ENCODE measurements at places on chromosomes 4 and X. TPM values are rescaled to one million over a fixed set of nuclear protein-coding genes. Genes with fewer than 3 reads are reported as not detected.

DNA sequence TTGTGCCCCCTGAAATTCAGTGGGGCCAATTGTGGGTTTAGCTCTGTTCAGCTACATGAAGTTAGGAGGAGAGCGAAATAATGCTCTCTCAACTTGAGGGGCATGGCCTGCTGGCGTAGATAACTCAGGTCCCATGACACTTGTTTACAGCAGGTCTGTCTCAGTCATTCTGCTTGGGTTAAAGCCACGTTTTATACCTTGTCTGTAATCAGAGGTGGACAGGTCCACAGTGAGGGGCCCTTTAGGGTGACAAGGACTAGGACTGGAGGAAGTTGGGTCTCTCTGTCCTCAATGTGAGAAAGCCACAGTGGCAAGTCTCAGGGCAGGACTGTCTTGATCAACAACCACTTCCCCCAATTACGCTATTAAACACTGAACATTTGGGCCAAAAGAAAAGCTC, 49.0 kb downstream of the PDHA1 start:
- H3K4me3 ChIP-seq, result no peak overlapping the region
- DNase-seq, result no peak
- peaks cover 1% of the 10 kb centered on the region for H3K27me3 ChIP-seq
- H3K27ac ChIP-seq, result no peak overlapping the region
- H3K4me1 ChIP-seq, result no peaks in the 10 kb centered on the region

DNA sequence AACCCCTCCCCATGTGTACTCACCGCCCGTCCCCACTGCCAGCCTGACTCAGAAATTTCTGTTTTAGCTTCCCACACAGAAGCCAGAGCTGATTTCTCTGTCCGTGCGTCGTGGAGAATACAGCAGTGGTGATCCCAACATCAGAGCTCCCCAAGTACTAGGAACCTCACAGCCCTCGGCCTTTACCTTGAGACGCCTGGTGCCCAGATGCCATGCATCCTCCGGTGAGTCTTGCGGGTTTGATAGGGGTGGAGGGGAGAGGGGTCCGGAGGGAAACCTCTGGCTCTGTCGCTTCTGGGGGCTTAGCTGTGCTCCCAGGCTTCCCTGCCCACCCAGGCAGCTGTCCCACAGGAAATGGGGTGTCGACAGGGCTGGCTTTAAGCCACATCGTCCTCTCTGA, 2.1 kb downstream of the LOC101059915 start:
- H3K4me1 ChIP-seq, result peaks cover 10% of the 10 kb centered on the region
- H3K36me3 ChIP-seq, result no peaks in the 10 kb centered on the region
- peaks cover 6% of the 10 kb centered on the region for H3K27me3 ChIP-seq
- no peak overlapping the region for H3K27ac ChIP-seq
- H3K4me3 ChIP-seq, result no peak overlapping the region
- no peak for DNase-seq

GRCh38 chr4:55979562-55979961, 30.8 kb downstream of the CEP135 start:
- H3K27me3 ChIP-seq, result no peaks in the 10 kb centered on the region
- peaks cover 11% of the 10 kb centered on the region for H3K36me3 ChIP-seq
- no peak overlapping the region for H3K27ac ChIP-seq
- no peak for DNase-seq
- H3K4me3 ChIP-seq, result no peak overlapping the region

GRCh38 chr4:179539641-179540040, 2097.4 kb upstream of the AGA start:
- H3K4me3 ChIP-seq, result no peak overlapping the region
- H3K27me3 ChIP-seq, result no peaks in the 10 kb centered on the region
- H3K36me3 ChIP-seq, result no peaks in the 10 kb centered on the region
- no peak overlapping the region for H3K27ac ChIP-seq
- no peaks in the 10 kb centered on the region for H3K4me1 ChIP-seq

DNA sequence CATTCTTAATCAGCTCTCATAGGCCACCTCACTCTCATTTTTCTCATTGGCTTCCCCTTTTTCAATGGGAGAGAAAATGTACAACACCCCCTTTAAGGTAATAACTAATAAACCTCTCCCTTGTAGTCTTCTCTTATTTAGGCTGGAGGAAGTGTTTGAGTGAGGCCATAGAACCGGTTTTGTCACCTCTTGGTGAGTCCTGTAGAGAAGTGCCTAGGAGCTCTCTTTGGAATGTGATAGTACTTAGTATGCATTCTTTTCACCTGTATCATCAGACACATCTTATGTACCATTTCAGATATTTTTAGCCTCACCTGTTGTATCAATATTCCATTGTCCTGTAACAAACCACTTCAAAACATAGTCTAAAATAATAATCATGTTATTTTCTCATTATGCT, 3.5 kb upstream of the TAB3 start:
- H3K27ac ChIP-seq, result no peak overlapping the region
- DNase-seq, result no peak
- peaks cover 5% of the 10 kb centered on the region for H3K4me1 ChIP-seq
- H3K27me3 ChIP-seq, result peaks cover 8% of the 10 kb centered on the region
- no peaks in the 10 kb centered on the region for H3K36me3 ChIP-seq

GRCh38 chrX:9311421-9312160, 153.3 kb upstream of the TBL1X start:
- H3K4me3 ChIP-seq, result no peak overlapping the region
- peaks cover 1% of the 10 kb centered on the region for H3K27me3 ChIP-seq
- no peak for DNase-seq
- H3K27ac ChIP-seq, result no peak overlapping the region

DNA sequence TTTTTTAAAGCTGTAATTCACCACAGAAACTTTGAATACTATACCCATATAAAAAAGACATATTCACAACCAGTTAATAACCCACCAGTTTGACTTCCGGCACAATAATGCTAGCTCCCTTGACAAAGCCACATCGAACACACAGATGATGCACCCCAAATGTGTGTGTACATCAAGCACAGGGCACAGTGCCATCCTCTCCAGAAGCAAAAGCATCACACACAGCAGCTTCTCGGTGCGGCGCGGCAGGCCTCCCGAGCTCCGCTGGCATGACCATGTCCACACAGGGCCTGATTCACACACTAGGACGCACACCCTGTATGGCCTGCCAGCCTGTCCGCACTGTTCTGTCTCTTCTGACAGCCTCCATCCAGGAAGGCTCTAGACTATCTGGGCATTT, 88.0 kb downstream of the LEF1 start:
- H3K27me3 ChIP-seq, result no peaks in the 10 kb centered on the region
- H3K4me3 ChIP-seq, result no peak overlapping the region
- H3K36me3 ChIP-seq, result peaks cover 4% of the 10 kb centered on the region
- DNase-seq, result no peak

Gene GLRA3
- not detected for total RNA-seq

DNA sequence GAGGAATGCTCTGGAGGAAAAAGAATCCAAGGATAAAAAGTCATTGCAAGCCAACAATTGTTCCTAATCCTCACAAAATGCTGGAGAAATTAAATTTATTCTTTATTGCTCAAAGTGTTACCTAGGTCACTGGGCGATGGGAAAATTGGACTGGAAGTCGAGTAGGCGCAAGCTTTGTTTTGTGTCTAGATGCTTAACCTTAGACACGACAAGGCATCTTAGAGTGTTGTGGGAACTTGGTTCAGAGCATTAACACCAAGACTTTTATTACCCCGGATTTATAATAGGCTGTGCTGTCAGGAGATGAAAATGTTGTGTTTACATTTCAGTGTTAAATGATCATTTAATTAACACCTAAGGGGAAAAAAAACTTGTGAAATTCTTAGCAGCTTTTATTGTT, 25.1 kb downstream of the SLIT2 start:
- no peak for DNase-seq
- H3K36me3 ChIP-seq, result no peaks in the 10 kb centered on the region
- no peaks in the 10 kb centered on the region for H3K27me3 ChIP-seq
- H3K4me3 ChIP-seq, result no peak overlapping the region

Gene AGA
- total RNA-seq, result 8.6 TPM

DNA sequence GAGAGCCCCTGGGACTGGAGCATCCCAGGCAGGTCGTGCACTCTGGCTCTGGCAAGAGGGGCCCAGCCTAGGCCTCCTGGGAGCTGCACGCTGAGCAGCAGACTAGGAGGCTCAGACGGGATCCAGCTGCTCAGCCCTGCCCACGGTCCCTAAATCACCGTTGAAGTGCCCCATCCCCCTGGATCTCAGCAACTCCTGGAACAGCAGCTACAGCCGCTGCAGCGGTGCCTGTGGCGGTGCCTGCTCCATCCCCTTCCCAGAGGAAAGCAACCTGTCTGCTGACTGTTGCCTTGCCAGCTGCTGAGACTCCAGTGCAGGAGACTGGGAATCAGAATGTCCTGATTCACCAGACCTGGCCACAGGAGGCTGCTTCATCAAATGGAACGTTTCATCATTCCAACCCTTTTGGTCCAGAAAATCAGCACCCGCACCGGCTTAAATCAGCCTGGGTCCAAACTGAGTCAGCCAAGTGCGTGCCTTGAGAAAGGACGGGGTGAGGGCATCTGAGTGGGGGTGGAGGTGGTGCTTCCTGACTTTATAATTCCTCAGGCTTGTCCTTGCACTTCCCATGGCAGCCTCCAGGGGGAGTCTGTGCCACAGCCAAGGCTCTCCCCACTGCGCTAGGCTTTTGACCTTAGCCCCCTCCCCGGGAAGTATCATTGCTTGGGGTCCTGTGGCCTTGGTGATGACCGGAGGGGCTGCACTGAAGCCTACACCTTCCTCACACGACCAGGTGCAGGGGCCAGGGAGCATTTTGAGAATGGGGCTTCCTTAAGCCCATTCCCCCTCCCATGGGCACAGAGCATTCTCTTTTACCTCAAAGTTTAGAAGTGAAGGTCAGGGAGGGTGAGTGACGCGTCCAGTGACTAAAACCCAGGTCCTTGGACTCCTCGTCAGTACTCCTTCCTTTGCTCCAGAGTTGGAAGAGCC, 6.5 kb downstream of the ZNF185 start:
- no peaks in the 10 kb centered on the region for H3K36me3 ChIP-seq
- H3K27ac ChIP-seq, result no peak overlapping the region
- H3K4me1 ChIP-seq, result peaks cover 5% of the 10 kb centered on the region
- H3K4me3 ChIP-seq, result no peak overlapping the region
- peaks cover 2% of the 10 kb centered on the region for H3K27me3 ChIP-seq

DNA sequence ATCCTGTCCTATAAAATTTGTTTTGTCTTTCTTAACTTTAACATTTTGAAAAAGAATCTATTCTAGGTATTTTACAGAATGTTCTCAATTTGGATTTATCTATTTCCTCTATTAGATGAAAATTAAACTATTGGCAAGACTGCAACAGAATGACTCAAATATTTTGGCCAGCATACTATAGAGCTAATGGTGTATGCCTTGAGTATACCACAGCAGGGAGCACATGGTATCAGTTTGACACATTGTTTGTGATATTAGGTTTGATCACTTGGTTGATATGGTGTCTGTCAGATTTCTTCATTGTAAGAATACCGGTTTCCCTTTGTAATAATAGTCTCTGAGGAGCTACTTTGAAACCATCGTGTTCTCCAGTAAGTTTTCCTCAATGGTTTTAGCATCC, 87.8 kb upstream of the NPNT start:
- no peak overlapping the region for H3K27ac ChIP-seq
- H3K4me1 ChIP-seq, result no peaks in the 10 kb centered on the region
- H3K4me3 ChIP-seq, result no peak overlapping the region
- DNase-seq, result no peak
- H3K27me3 ChIP-seq, result no peaks in the 10 kb centered on the region

Gene RBM47
- total RNA-seq, result 4.6 TPM

Gene SRPX2
- total RNA-seq, result 1.1 TPM

DNA sequence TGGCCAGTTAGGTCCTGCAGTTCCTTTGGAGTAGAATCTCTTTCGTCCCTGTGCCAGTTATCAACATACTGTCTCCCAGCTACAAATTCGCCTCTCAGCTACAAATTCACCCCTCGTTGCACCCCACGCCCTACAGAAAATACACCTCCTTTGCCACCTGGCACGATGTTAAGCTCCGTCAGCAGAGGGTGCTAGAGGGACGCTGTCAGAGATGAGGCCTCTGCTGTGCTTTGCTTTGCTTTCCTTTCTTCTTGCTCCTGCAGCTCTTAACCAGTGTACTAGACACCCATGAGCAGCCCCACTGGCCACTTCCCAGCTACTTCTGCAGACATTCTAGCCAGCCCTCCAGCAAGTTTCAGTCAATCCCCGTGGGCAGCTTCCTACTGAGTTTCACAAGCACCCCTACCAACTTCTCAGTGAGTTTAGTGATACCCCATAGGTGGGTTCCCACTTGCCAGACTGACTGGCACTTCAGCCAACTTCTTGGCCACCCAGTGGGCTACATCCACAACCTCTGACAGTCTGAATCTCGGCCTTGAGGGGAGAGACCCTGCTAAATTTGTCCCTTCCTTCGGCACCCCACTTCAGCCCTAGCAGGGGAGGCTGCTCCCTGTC, 21.8 kb downstream of the HAUS3 start:
- H3K4me3 ChIP-seq, result no peak overlapping the region
- H3K36me3 ChIP-seq, result peaks cover 4% of the 10 kb centered on the region
- no peaks in the 10 kb centered on the region for H3K4me1 ChIP-seq
- H3K27me3 ChIP-seq, result peaks cover 1% of the 10 kb centered on the region
- peak; percentile 80 for DNase-seq

Gene SPIN4
- 135 TPM for total RNA-seq

Gene ABCB7
- 59.0 TPM for total RNA-seq

DNA sequence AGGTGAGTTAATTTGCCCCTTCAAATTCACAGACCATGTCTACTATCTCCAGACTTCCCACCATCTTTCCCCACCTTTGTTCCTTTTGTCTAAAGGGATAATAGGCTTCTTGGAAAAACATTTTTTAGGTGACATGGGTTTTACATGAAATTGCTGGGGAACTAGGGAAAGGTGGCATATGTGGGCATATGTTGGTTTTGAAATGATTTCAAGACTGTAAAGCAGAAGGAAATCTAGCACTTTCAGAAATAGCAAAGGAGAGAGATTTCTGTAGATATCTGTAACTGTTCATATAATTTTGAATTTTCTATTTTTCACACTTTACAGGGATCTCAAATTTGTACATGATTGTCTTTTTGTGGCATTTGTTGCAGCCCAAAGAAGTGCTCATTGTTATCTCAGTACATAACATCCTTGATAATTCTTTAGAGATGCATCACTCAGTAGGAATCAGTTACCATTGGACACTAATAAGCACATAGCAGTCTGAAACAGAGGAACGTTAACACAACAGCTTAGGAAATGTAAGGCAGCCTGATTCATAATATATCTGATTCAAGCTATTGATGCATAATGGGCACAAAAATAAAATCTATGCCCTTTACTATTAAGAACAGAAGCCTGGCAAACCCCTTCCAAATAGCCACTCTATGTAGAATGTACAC, 659.7 kb downstream of the CENPC start:
- H3K27me3 ChIP-seq, result peaks cover 1% of the 10 kb centered on the region
- no peak overlapping the region for H3K4me3 ChIP-seq
- H3K4me1 ChIP-seq, result peaks cover 9% of the 10 kb centered on the region
- no peak for DNase-seq
- peaks cover 9% of the 10 kb centered on the region for H3K36me3 ChIP-seq

- H3K27ac ChIP-seq, result no peak overlapping the region
- no peaks in the 10 kb centered on the region for H3K36me3 ChIP-seq
- H3K27me3 ChIP-seq, result no peaks in the 10 kb centered on the region
- H3K4me3 ChIP-seq, result no peak overlapping the region
Measured at GRCh38 chrX:115630204-115630603, 69.2 kb downstream of the PLS3 start.

DNA sequence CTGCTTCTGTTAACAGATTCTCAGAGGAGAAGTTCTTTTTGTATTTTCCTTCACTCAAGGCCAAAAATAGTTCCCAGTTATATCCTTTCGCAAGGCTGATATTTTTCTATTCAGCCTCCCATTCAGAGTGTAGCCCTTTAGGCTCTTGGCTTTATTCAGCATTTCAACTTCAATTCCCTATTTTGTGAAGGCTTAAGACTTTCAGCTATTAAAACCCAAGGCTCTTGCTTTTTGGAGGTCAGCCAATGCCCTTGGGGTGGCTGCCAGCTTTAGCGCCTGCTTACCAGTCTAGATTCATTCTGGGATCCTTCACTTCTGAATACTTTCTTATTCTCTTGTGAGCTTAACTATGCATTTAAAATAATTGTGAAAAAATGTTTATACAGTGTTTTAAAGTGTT, 57.3 kb upstream of the ADGRA3 start:
- H3K4me3 ChIP-seq, result no peak overlapping the region
- no peaks in the 10 kb centered on the region for H3K36me3 ChIP-seq
- H3K27ac ChIP-seq, result no peak overlapping the region
- H3K27me3 ChIP-seq, result no peaks in the 10 kb centered on the region
- DNase-seq, result no peak
